Dermis blood vessel endothelial cell (primary cell): ENCODE measurements at places on chromosomes 3 and 15.

GRCh38 chr15:93566762-93567161 is 477.8 kb upstream of the RGMA start:
- no peak for DNase-seq

- DNase-seq = peak; percentile 7
Measured at GRCh38 chr3:81995329-81995728, 233.9 kb upstream of the GBE1 start.

DNA sequence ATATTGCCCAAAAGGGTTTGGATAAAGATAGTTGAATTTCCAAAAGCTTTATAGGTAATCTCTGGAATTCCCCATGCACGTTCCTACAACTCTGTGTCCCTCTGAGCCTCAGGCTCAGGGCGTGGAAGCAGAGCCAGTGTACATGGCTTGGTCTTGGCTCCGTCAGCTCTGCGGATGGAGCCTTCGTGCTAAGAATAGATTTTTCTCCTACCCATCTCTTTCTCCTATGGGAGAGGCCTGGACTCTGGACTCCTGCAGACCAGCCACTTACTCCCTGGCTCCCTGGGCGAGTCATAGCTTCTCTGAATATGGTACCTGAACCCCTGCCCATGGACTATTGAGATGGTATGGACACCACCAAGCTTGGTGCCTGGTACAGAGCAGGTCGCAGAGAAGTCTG is 99.9 kb downstream of the EEFSEC start:
- no peak for DNase-seq

DNA sequence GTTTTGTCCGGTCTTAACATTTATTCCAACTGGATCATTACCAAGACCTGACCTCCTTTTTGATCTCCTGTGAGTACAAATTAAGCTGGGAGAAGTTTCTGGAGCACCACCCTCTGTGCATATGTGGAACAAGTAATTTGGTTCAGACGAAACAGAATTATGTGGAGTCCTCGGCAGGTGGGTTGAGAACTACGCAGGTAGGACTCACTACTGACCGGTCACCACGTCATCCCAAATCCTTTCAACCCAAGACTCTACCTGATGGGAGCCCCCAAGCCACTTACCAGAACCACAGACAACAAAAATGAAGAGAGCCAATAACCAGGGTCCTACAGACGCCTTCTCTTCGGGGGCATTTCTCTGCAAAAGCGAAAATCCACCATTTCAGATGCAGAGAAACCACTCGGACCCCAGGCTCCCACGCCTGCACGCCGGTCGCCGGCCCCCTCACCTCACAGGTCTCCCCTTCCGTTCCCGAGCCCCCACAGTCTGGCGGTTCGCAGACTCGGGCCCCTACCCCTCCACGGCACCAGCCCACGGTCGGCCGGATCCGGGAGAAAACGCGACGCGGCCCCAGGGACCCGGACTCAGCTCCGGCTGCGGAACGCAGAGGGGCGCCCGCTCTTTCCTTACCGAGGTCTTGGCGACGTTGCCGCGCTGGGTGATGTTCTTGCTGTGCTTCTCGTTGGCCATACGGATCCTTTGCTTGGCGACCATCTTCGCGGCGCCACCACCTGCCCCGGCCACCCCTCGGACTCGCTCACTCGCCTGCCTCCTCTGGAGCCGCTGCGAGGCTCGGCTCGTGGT is 674 bp downstream of the SERP1 start:
- DNase-seq = peak; percentile 32

- DNase-seq = peak; percentile 21
Measured at GRCh38 chr15:40420793-40421192, 15.2 kb downstream of the IVD start.

GRCh38 chr3:81513591-81513990 is 247.9 kb downstream of the GBE1 start:
- no peak for DNase-seq

GRCh38 chr3:17742880-17743657 is 638 bp upstream of the TBC1D5 start:
- DNase-seq = no peak

- no peak for DNase-seq
Measured at GRCh38 chr3:131047582-131047981, 20.9 kb downstream of the NEK11 start.

DNA sequence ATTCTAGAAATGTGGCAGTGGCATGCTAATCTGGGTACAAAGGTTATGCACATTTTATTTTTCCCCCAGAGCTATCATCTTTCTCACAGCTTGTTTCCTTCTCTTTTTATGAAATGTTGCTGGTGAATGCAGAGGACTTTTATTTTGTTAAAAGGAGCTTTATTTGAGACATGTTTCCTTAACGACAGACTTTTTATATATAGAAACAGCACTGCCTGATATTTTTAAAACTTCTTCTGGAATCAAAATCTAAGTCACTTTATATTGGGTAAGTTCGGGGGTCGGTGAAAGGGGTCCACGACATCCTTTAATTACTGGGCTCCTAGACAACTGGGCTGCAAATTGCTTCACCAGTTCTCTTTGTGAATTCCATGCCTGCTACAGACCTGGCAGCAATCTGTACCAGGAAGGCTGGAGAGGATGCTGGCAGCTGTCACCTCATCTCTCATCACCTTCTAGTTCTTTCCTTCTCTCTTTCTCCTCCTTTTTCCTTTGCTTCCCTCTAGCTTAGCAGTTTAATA is 464.7 kb downstream of the PDCD6IP start:
- DNase-seq = no peak

DNA sequence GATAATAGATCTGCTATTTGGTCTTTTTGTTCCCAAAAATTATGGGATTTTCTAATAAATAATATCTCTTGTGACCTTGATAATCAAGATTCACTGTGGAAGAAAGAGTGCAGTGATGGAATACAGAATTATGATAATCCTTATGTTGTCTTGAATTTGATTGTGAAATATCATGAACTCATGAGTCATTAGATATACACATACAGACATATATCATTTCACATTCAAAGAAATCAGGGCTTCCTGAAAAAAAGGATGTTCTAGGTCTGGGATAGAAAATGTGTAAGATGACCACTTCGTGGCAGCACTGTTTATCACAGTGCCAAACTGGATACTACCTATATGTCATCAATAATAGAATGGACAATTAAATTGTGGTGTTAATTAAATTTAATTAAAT is 97.7 kb downstream of the DPH6 start:
- no peak for DNase-seq

DNA sequence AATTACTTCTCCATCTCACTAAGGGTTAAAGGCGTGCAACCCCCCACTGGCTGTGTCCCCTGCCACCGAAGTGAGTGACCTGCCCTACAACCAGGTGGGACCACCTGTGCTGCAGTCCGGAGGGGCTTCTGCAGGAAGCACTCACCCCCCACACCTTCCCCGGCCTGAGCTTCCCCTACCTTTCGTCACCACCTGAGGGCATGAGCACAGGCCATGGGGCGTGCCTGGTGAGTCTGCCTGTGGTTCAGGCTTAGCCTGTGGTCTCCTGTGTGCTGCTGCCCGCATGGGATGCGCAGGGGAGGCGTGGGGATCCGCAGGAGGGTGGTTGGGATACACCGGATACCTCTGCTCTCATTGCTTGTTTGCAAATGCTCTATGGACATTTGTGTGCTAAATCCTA is 46.0 kb downstream of the KLHL25 start:
- no peak for DNase-seq

DNA sequence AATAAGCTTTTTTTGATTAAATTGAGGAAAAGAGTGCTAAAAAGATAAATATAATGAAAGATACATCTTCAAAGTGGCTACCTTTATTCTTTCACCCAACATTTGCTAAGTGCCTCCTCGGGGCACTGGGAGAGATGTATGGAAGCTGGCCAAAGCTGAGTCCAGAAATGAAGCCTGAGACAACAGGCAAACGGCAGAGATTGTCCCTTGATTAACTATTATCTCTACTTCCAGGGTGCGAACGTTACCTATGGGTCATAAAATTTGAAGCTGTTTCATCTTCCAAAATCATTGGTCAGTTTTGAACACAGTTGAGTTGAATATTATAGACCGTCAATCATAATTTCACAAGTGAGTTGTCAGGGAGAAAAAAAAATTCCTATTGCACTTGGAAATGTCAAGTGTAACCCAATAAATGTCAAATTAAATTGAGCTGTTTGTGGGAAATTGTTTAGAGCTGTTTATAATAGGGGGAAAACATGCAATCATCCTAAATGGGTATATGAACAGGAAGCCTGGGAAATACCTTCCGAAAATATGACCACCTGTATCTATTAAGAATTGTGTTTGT is 73.9 kb downstream of the SUCLG2 start:
- DNase-seq = no peak

DNA sequence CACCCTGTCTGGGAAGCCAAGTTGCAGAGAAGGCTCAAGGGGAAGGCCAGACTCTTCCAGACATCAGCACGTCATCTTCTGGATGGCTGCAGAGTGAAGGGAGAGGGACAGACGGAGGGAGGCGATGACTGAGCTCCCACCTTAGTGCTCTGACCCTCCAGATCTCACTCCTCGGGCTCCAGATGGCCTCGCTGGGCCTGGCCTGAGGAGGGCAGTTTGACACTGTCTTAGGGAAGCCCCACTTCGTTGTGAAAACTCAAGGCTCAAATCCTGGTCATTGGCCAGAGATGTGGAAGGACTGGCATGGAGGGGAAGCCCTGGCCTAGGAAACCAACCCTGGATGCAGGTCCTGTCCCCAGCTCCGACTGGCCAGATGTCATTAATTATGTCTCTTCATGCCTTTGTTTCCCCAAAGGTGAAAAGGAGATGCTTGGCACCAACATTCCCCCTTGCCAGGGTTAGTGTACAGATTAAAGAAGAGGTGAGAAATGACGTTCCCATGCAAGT is 70.4 kb downstream of the ADCY5 start:
- DNase-seq = no peak

GRCh38 chr15:30927148-30927761 is 23.5 kb downstream of the FAN1 start:
- no peak for DNase-seq

- peak; percentile 87 for DNase-seq
Measured at GRCh38 chr3:197599089-197599765, 43.5 kb upstream of the BDH1 start.

GRCh38 chr3:115099986-115100571 is 47.0 kb downstream of the ZBTB20 start:
- DNase-seq = peak; percentile 46

GRCh38 chr3:13042715-13043271 is 30.4 kb downstream of the IQSEC1 start:
- no peak for DNase-seq

GRCh38 chr15:89103481-89104171 is 15.4 kb downstream of the ABHD2 start:
- DNase-seq = no peak

- no peak for DNase-seq
Measured at GRCh38 chr3:53888232-53888631, 3.4 kb downstream of the SELENOK start.

GRCh38 chr3:67858492-67858891 is 204.1 kb upstream of the SUCLG2 start:
- no peak for DNase-seq

GRCh38 chr3:172052405-172052804 is 13.0 kb downstream of the FNDC3B start:
- no peak for DNase-seq

DNA sequence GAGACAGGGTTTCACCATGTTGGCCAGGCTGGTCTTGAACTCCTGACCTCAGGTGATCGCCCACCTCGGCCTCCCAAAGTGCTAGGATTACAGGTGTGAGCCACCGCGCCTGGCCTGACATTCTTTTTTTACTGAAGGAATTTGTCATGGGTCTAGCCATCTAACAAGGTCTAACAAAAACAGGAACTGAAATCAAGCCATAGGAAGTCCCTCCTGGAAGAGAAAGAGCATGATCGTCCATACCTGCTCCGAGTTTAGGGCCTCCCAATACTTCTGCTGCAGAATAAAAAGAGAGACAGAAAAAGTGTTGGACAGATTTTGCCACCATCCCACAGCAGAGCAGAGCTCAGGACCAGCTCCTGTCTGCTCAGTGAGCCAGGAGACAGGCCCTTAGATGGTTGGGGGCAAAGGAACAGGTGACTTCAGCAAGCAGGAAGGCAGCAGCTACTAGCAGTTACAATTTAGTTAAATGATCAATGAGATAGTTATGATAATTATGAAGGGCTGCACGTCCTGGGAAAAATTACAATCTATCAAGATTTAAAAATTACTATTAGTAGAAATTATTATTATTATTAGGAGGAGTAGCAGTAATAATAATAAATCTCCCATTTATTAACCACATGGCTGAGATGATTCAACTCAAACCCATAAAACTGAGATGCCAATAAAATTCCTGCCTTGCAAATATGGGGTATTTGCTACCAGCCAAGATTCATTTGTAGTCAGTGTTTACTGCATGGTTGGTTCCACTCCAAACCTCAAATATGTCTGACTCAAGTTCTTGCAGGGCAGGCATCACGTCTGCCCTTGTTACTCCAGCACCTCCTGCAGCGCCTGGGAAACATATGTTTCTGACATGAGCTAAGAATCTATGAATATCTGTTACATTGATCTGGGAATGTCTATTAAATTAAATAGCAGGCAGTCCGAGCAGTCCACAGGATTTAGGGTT is 40.1 kb downstream of the TMEM44 start:
- DNase-seq = peak; percentile 46

DNA sequence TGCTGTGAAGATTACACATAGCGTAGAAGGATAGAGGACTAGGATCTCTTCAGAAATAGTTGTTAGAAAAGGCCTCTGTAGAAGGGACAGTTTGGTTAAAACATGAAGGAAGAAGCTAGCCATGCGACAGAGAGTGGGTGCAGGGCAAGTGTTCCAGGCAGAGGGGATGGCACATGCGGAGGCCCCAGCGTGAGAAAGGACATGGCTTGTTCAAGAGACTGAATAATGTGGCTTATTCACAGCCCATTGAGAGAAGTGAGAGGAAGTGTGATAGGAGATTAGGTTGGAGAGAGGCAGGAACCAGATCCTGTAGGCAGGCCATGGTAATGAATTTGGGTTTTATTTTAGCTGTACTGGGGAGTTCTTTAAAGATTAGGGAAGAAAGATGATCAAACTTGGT is 56.4 kb downstream of the NEO1 start:
- DNase-seq = no peak

- no peak for DNase-seq
Measured at GRCh38 chr15:80049046-80049445, 10.4 kb upstream of the ZFAND6 start.

DNA sequence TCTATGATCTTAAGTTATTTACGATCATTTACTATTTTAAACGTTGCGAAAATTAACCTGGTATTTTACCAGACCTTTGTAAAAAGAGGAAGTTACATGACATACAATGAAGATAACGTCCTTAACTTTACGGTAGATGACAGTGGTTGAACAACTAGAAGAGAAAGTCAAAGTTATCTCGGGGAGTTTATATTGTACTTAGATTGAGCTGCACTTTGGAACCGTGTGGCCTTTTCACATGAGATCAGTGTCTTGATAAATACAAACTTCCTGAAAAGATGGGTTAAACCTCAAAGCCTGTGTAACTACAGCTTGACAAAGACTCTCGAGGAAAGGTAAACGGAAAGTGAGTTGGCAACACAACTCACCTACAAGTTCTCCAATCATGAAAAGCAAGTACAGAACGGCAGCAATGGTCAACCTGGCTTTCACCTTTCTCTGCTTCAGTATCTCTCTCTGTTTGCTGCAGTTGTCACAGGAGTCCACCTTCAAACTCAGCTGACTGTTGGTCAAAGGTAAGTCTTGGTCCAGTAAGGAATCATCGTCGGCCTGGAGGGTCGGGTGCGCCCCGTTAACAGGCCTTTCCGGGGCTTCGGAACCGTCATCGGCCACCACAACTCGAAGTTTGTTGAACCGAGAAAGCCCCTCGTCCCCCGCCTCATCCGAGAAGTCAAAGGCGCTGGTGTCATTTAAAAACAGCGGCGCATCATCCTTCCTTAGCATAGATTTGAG is 793 bp downstream of the SLC30A4 start:
- DNase-seq = peak; percentile 21

- DNase-seq = no peak
Measured at GRCh38 chr3:187590861-187591576, 79.2 kb downstream of the SST start.
